Activated CD4-positive, alpha-beta T cell treated with anti-CD3 and anti-CD28 coated beads, Interleukin-2, amount 50 U/mL, for 24 hours (primary cell): ENCODE measurements at places on chromosomes 5 and 9.

DNA sequence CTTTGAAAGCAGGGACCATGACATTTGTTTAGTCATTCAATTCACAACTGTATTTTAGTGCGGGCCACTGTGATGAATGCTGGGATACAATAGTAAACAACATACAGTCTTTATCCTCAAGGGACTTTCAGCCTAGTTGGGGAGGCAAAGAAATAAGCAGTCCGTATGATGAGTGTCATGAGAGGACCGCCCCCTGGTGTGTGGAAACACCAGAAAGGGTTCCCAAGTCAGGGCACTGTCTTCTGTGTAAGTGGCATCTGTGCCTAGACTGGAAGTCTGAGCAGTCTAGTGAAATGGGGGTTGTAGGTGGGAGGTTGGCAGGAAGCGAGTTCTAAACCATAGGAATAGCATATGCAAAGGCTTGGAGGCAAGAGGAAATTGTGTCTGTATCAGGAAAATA lies 6.8 kb downstream of the C9orf43 start:
- no peak for DNase-seq

- no peak for DNase-seq
Observed at GRCh38 chr5:8560776-8561175, 691.8 kb downstream of the MTRR start.

DNA sequence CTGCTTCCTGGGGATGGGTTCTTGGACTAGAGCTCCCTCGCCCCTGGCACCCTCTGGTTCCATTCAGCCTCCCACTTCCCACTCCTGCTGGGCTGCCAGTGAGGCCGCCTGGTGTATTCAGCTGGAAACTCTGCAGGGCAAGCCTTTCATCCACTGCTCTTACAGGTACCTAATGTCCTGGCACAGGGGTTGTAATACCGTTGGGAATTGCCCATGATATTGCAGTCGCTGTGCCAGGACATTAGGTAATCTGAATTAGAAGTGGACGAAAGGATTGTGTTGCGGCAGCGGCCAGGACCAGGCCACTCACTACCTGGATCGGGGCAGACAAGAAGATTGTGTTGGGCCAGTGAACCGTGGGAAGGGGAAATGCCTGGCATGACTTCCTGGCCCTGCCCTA lies 13.1 kb downstream of the TMOD1 start:
- no peak for DNase-seq

DNA sequence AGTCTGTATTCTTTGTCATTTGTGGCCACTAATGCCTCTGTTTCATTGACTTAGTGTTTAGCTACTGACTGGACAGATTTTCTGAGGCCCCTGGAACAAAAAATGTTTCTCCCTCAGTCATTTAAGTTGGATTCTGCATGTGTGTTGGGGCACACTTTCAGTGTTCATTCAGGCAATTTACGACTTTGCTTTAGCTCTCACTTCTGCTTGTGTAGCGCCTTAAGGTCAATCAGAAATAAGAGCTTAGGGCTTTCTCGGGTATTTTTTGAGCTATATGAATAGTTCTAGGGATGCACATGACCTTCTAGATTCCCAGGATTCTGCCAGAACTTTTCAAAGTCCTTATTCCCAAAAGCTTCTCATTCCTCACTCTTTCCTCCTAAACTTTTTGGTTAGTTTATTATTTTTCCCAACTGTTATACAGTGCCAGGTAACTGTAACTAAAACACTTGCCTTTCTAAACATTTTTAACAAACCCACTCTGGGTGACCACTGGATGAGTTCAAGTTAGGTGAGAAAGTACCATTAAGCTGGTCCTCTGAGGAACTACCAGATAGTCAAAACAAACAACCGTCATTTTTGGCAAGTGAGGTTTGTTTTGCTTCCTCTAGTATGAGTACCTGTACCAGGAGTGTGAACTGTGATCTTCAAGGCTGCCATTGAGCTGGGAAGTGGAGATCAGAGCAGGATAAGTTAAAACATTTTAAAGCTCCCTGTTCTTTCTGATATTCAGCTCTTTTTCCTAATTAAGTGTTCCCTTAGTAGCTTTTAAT lies 571.3 kb upstream of the TLE4 start:
- no peak for DNase-seq

DNA sequence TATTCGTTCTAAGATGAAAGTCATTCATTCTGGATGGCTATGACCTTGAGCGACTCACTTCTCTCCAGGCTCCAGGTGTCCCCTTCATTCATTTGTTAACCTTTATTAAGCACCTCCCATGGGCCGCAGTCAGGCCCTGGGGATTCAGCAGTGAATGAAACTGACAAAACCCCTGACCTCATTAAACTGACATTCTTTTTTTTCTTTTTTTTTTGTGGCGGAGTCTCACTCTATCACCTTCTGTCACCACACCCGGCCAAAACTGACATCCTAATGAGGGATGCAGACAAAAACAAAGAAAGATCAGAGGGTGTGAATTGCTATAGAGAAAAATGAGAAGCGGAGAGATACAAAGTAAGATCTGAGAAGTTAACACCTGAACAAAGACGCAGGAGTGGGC lies 16.5 kb upstream of the ODF2 start:
- no peak for DNase-seq

GRCh38 chr5:137619191-137619870 lies 116.6 kb downstream of the KLHL3 start:
- DNase-seq, result no peak

DNA sequence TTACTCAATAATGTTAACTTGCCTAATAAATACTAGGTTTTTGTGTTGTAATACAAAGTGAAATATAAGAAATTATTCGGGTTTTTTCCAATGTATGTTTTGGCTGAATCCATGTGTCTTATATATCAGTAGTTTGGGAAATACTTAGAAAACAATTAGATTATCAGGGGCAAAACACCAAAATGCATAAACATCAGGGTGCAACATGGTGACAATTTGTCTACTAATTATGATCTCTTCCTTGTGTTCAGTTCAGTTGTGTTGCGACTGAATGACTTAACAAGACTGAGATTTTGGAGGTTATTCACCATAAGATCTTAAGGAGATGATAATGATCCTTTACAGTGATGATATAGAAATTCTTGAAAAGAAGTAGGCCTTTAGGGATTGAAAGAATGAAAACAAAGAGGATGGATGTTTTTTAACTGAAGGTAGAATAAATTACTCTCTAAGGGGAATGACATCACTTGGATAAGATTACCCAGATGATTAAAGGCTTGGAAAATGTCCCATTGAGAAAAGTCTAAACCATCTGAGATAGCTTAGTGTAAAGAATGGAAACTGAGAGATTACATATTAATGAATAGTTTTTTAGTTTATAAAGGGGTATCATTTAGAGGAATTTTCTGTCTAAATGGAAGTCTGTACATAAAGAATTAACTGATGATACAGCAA lies 415.8 kb downstream of the SPATA31D1 start:
- DNase-seq, result no peak

DNA sequence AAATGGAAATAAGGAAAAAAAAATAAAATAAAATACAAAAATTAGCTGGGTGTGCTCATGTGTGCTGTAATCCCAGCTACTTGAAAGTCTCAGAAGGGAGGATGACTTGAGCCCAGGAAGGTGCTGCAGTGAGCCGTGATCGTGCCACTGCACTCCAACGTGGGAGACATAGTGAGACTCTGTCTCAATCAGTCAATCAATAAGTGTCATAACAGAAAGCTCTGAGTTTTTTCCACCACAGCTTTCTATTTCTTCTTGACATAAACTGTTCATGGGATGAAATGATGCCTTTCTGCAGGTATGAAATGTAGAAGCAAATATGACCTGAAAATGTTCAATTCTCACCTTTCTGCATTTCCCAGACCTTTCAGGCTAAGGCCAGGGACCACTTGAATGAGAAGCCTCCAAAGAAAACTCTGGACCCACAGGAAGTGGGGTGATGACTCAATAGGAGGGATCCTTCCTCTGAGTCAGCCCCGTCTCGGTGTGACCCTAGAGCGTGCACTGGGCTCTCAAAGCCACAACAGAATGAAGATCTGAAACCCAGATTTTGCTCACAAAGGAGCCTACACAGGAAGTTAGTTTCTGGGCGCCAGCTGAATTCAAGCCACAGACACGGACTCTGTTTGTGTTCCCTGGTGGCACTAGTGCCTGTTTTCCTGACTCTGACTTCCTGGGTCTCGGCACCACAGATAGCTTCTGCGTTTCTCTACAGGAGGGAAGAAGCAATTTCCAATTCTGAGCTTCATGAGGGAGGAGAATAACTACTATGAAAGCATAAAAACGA lies 62.0 kb downstream of the ANKH start:
- peak; percentile 80 for DNase-seq

- no peak for DNase-seq
Observed at GRCh38 chr9:89865357-89865756, 260.5 kb downstream of the GADD45G start.

DNA sequence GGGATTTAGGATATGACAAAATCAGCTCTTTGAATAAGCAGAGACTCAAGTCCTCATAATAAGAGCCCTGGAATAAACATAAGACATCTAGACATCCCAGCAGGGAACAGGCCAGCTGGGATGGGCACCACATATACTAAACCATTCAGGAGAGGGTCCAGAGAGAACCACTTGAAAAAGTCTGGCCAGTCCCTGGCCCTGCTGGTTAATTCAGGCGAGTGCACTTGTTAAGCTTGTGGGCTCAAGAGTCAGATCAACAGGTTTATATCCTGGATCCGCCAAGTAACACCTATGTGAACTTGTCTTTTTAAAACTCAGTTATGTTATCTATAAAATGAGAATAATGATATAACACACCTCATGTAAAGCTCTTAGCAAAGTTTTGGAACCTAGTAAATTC lies 63.3 kb downstream of the CAVIN4 start:
- DNase-seq, result no peak

DNA sequence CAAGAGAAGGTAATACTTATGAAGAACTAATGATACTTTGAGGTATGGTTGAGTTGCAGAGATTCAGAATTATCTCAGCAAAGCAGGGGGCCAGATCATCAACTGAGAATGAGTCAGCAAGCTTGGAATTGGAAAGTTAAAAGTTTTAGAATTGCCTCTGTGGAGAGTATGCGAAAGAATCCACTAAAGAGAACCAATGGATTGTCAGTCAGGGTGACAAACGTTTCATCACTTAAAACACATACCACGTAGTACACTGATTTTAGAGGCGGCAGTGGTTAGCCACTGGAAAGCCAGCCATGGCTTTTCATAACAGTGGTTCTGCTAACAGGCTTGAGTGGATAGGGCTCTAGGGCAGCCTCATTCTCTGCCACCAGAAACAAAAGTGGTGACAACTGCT lies 30.7 kb downstream of the AOPEP start:
- no peak for DNase-seq

- DNase-seq, result no peak
Observed at GRCh38 chr9:104080983-104081382, 13.1 kb upstream of the SMC2 start.

GRCh38 chr9:110545705-110546104 lies 33.8 kb downstream of the SVEP1 start:
- DNase-seq, result no peak

DNA sequence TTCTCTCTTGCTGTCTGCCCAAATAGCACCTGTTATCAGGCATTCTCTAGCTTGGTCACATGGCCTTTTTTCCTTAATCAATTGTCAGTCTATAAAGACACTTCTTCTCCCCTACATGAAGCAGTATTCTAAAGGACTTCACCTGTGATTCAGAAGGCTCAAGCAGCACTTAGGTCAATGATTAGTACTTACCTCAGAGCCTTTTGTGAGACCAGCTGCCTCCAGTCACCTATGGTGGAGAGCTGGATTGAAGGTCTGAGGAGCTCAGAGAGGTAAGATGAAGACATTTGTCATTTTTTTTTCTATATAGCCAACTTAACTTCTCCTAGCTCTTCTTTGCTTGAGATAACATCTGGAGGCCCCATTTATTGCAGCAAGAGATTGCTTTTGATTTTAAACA lies 278.3 kb upstream of the PCSK5 start:
- no peak for DNase-seq

- DNase-seq, result no peak
Observed at GRCh38 chr5:135178476-135179155, 144.6 kb upstream of the PITX1 start.

DNA sequence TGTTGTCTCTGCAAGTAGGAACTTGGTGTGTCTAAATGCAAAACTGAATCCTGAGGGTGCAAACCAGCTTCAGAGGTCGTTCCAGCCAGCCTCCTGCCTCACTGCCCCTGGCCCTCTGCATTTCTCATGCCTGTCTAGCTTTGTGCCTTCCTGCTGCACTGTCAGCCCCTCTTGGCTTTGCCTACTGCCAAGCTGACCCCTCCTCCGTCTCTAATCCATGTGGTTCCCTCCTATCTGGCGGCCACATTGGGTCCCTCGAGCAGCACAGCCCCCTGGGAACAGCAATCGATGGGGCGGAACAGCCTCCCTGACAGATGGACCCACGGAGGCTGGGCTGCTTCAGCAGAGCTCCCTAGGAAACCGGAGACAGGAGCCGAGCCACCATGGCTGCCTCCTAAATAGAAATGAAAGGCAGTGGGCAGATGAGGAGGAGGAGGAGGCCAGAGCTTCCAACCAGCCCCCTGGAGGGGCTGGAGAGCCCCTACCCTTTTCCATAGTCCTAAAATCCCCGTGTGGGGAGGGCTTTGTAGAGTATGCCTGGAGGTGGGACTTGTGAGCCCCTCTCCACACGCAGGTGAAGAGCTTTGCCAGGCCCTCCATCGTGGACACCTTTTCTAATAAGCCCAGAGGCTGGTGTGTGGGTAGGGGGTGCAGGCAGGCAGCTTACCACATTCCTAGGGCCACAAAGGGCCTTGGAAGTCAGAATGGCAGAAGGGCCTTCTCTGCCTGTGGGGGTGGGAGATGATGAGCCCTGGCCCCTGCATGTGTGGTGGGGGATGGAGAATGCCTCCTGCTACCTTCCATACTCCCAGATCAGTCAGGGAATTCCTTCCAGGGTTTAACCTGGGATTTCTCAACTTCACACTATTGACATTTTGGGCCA lies 9.2 kb upstream of the CXXC5 start:
- no peak for DNase-seq

DNA sequence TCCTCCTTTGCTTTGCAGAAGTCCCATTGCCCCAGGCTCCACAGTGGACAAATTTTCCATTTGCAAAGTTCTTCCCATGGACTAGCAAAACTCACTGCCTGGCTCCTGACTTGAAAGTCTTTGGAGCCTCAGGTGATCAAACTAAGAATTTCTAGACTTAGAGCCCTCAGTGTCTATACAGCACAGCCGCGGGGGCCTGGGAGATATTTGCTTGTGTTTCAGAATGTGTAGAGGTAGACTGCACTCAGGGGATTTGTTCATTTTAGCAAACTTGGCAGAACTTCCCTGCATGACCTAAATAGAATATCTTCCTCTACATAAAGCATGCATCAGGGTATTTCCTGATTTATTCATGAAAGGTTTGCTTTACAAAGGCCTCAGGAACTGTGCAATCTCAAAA lies 384.2 kb upstream of the ZNF462 start:
- no peak for DNase-seq

- DNase-seq, result no peak
Observed at GRCh38 chr5:124370601-124371000, 375.8 kb downstream of the ZNF608 start.

DNA sequence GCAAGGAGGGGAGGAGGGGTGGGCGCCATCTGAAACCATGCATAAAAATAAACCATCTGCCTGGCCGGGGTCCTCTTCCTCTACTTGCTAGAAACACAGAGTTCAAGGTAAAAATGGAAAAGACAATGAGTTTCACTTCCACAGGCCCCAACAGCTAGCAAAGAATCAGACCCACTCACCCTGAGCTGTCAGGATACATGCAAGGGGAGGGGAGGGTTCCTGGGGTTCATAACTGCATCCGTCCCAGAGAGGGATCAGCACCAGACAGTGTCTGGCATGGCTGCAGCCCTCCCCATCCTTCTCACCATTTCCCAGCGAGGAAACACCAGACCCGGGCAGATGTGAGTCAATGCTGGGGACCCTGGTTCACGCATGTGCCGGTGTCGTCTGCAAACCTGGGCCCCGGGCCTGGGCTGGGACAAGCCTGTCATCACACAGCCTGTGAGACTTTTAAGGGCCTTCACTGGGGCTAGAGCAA lies 55.4 kb downstream of the SEMA4D start:
- DNase-seq, result no peak
